ENCODE measurements at places on chromosomes 1 and 21.
A peak's percentile ranks its signal among the peaks of the same experiment; 100 is the strongest.

GRCh38 chr1:27525296-27526272 is 35.6 kb upstream of the WASF2 start:
- peak overlapping the region; percentile 92 for H3K4me3 ChIP-seq
- H3K27me3 ChIP-seq = no peaks in the 10 kb centered on the region
- peak; percentile 36 for DNase-seq
- H3K36me3 ChIP-seq = no peaks in the 10 kb centered on the region
- peak overlapping the region; percentile 99 for H3K27ac ChIP-seq

- H3K4me1 ChIP-seq = peaks cover 59% of the 10 kb centered on the region
- peak overlapping the region; percentile 84 for H3K4me3 ChIP-seq
- DNase-seq = no peak
- H3K27me3 ChIP-seq = no peaks in the 10 kb centered on the region
- peak overlapping the region; percentile 61 for H3K27ac ChIP-seq
Measured at GRCh38 chr1:207323425-207324225, 2.1 kb downstream of the CD55 start.

DNA sequence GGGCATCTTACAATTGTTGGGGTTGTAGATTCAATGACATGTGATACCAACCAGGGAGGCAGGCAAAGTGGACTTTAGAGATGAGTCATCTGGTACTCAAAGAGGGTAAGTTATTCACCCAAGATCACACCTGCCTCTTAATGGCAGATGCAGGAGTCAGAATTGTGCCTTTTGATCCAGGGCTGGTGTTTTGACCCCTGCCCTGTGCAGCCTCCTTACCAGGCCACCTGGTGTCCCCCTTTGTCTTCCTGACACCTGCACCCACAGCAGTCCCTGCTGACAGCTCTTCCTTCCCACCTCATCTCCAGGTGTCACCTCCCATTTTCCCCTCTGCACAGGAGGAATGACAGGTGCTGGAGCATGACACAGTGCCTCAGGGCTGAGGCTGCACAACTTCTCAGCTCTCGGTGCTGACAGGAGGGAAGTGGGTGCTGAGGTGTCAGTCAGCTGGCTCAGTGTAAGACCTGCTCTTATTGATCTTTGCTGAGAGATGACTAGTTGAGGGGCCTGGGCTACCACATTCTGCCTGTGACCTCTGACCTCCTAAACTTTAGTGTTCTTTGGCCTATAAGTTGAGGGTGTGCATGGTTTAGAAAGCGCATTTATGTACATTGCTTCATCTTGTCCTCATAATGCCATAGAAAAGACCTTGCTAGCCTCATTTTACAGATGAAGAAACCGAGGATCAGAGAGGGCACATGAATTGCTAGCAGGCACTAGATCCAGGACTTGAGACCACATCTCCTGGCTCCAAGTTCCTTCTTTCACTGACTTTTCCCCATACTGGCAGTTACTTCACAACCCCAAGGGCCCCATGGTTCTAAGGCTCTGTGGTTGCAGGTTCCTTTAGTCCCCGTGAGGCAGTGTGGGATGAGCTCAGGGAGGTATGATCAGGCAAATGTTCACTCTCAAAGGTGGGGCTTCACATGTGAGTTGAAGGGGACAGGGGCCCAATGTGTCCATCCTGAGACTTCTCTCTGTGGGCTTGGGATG is 31.3 kb downstream of the CACNA1E start:
- H3K36me3 ChIP-seq = no peaks in the 10 kb centered on the region
- peaks cover 23% of the 10 kb centered on the region for H3K27me3 ChIP-seq
- H3K27ac ChIP-seq = no peak overlapping the region
- H3K4me3 ChIP-seq = no peak overlapping the region

DNA sequence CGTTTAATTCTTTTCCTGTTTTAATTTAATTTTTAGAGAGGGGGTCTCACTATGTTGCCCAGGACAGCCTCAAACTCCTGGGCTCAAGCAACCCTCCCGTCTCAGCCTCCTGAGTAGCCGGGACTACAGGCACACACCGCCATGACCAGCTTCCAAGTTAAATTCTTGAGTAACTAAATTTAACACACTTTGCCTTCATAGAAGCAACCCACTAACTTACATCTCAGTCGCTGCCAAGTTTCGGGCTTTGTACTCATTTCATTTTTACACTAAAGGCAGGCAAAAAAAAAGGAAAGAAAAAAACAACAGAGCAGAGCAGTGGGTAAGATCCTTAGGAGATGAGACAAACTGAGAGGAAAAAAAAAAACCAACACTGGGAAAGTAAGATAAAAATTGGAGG is 3.5 kb downstream of the TIAM1 start:
- DNase-seq = no peak
- peaks cover 21% of the 10 kb centered on the region for H3K4me1 ChIP-seq
- no peak overlapping the region for H3K4me3 ChIP-seq
- no peaks in the 10 kb centered on the region for H3K36me3 ChIP-seq
- peaks cover 24% of the 10 kb centered on the region for H3K27me3 ChIP-seq

DNA sequence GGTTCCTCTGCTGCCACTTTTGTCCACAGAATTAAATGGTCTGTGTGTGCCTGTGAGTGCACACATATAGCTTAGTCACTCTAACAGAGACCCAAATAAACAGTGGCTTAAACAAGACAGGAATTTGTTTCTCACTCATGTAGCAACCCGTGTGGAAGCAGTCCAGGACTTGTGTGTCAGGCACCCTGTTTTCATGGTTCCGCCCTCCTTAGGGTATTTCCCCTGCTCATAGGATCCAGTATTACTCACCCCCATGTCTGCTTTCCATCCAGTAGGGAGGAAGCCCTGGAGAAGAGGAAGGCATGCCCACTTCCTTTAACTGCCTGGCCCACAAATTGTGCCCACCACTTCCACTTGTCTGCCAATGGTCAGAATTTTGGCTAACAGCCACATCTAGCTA is 41.3 kb upstream of the TACSTD2 start:
- H3K27me3 ChIP-seq = peaks cover 15% of the 10 kb centered on the region
- H3K27ac ChIP-seq = no peak overlapping the region
- no peaks in the 10 kb centered on the region for H3K36me3 ChIP-seq
- H3K4me1 ChIP-seq = peaks cover 2% of the 10 kb centered on the region
- H3K4me3 ChIP-seq = no peak overlapping the region

DNA sequence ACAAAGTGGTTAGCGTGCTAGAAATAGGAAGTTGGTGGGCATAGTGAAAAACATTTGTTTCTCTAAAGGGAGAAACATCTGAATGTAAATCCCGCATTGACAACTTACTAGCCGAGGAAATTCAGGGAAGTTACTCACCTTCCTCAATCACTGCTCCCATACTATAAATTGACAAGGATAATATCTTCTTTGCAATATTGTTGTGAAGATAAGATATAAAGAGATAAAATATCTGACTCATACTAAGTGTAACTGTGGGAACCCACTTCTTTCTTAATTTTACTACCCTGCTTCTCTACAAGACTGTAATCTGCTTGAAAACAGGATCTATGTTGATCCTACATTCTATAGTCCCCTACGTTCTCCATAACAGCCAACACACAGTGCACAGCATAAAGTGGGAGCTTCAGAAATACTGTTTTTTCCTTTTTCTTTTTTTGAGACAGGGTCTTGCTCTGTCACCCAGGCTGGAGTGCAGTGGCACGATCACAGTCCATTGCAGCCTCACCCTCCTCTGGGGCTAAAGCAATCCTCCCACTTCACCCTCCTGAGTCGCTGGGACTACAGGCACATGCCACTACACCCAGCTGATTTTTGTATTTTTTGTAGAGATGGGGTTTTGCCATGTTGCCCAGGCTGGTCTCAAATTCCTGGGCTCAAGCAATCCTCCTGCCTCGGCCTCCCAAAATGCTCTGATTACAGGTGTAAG is 57.4 kb upstream of the C1orf21 start:
- no peak overlapping the region for H3K27ac ChIP-seq
- H3K27me3 ChIP-seq = peaks cover 4% of the 10 kb centered on the region
- no peak overlapping the region for H3K4me3 ChIP-seq
- no peak for DNase-seq
- no peaks in the 10 kb centered on the region for H3K4me1 ChIP-seq
- peaks cover 10% of the 10 kb centered on the region for H3K36me3 ChIP-seq

- no peaks in the 10 kb centered on the region for H3K4me1 ChIP-seq
- H3K27ac ChIP-seq = no peak overlapping the region
- DNase-seq = no peak
- no peak overlapping the region for H3K4me3 ChIP-seq
- H3K27me3 ChIP-seq = no peaks in the 10 kb centered on the region
Measured at GRCh38 chr1:53073868-53074311, 11.9 kb downstream of the PODN start.

DNA sequence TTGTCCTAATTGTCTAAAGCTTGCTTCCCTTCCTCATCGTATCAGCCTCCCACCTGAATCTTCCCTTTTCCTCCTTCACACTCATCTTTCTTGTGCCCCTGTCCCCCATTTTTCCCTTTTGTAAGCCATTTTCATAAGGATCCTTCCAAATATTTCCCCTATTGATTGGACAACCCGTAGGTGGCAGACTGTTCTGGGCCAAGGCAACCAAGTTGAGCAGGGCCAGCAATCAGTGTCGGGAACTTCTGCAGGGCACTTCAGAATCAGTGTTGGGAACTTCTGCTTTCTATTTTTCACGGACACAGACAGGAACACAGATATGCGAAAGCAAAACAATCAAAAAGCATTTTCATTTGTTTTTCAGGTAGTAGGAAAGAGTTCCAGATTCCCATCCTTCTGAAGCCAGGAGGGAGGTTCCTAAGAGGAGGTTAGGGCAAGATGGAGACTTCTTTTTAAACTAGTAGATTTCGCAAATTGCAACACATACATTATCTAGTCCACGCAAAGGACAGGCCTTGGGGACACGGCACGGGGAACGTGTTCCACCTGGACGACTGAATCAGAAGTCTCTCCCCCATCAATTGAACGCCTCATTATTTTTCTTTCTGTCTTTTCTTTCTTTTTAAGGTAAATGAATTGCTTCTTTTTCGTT is 691 bp upstream of the MPZL1 start:
- no peaks in the 10 kb centered on the region for H3K36me3 ChIP-seq
- peak overlapping the region; percentile 80 for H3K27ac ChIP-seq
- H3K4me3 ChIP-seq = peak overlapping the region; percentile 90
- H3K27me3 ChIP-seq = no peaks in the 10 kb centered on the region
- H3K4me1 ChIP-seq = peaks cover 53% of the 10 kb centered on the region

DNA sequence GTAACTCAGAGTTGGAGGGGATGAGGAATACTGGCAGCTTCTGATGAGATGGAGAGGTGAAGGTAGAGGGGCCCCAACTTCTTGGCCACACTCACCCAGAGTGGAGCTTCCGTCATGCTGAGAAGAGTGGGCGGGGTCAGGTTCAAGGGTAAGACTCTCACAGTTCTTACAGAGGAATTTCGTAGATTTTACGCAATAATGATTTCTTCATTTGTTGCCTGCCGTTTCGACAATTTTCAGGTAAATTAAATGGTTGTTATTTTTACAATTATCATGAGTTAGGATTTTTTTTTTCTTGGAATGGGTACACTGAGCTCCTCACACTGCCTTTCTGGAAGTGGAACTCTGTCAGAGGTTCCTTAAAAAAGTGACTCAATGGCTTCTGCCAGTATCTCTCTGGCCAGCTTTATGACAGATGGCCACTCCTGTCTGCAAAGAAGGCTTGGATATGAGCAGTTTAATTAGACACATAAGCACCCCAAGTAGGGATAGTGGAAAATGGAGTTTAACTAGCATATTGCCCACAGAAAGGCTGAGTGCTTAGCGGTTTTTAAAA is 13.8 kb upstream of the NLRP3 start:
- DNase-seq = no peak
- no peak overlapping the region for H3K27ac ChIP-seq
- H3K4me3 ChIP-seq = no peak overlapping the region
- H3K36me3 ChIP-seq = no peaks in the 10 kb centered on the region
- no peaks in the 10 kb centered on the region for H3K27me3 ChIP-seq
- H3K4me1 ChIP-seq = peaks cover 13% of the 10 kb centered on the region

DNA sequence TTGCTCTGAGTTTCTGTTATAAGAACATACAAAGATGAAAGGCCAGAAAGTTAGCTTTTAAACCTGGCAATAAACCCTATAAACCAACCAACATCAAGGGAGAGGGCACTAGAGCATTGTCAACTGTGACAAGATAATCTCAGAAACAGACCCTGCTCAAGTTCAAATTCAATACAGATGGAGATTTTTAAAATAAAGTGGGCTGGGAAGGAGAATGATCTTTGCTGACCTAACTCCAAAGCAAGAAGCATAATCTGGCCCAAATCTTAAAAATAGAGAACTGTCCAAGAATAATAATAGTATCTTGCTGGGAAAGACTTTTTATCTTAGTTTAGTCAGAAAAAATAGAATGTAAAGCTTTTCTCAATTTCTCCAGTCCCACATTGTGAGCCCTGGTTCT is 485.5 kb downstream of the DISC1 start:
- no peaks in the 10 kb centered on the region for H3K36me3 ChIP-seq
- no peak overlapping the region for H3K4me3 ChIP-seq
- H3K4me1 ChIP-seq = no peaks in the 10 kb centered on the region
- no peak overlapping the region for H3K27ac ChIP-seq

DNA sequence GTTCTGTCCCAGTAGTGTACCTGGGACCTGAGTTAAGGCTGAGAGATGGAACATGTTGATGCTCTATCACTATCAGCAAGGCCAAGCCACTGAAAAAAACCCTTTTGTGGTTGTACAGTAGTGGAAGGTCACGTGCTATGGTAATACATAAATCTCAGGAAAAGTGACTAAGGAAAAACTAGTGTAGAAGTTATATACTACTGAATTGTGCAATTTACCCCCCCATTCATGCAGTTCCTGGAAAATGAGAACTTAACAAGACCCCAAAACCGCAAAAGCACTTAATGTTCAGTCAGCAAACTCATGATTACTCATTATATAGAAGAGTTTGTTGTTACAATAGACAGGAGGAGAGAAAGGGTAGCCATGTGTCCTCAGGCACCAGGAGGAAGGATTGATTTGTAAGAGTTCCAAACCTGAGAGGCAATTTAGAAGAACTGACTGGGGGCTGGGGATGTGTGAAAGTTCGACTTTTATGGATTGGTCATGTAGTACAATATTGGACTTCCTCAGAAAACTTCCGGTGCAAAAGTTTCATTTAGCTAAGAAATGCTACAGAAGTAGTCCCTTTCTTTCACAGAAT is 91.6 kb downstream of the RGL1 start:
- no peak overlapping the region for H3K4me3 ChIP-seq
- no peak overlapping the region for H3K27ac ChIP-seq
- peaks cover 6% of the 10 kb centered on the region for H3K36me3 ChIP-seq
- H3K27me3 ChIP-seq = no peaks in the 10 kb centered on the region

DNA sequence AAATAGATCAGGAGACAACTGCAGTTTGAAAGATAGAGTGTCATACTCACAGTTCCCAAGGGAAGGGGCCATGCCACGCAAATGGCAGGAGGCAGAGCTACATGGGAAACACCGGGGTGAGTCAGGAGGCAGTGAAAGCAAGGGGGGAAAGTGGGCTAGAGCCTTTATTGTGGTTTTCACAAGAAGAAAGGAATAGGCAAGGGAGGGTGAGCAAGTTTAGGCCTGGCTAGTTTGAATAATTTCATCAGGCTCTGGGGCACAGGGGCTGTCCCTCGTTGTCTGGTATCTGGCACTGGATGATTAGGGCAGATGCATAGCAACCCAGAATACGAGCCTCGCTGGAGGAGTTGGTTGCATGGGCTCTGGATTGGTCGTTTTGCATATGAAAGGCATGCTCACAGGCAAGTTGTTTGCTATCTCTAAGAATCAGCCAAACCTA is 17.0 kb upstream of the ITLN2 start:
- no peak overlapping the region for H3K4me3 ChIP-seq
- no peaks in the 10 kb centered on the region for H3K36me3 ChIP-seq
- no peaks in the 10 kb centered on the region for H3K4me1 ChIP-seq
- no peak for DNase-seq
- peaks cover 3% of the 10 kb centered on the region for H3K27me3 ChIP-seq

- DNase-seq = no peak
- H3K27me3 ChIP-seq = no peaks in the 10 kb centered on the region
- H3K27ac ChIP-seq = no peak overlapping the region
- no peaks in the 10 kb centered on the region for H3K4me1 ChIP-seq
Measured at GRCh38 chr1:60874718-60875117, 207.6 kb upstream of the NFIA start.

- no peaks in the 10 kb centered on the region for H3K36me3 ChIP-seq
- peaks cover 47% of the 10 kb centered on the region for H3K27me3 ChIP-seq
- no peak for DNase-seq
- no peak overlapping the region for H3K4me3 ChIP-seq
- no peak overlapping the region for H3K27ac ChIP-seq
Measured at GRCh38 chr1:19990689-19991088, 11.3 kb upstream of the PLA2G2A start.
